Upper lobe of right lung (tissue), 1 donor: ENCODE measurements at places on chromosomes 5 and 9. TPM values are rescaled to one million over a fixed set of nuclear protein-coding genes. Genes with fewer than 3 reads are reported as not detected.
A peak's percentile ranks its signal among the peaks of the same experiment; 100 is the strongest.

- no peak for DNase-seq
Observed at GRCh38 chr5:124901081-124901480, 154.6 kb upstream of the ZNF608 start.

- no peak for DNase-seq
Observed at GRCh38 chr5:95057615-95058014, 227.3 kb downstream of the MCTP1 start.

- DNase-seq = no peak
Observed at GRCh38 chr9:106726070-106726815, 136.7 kb upstream of the ZNF462 start.

DNA sequence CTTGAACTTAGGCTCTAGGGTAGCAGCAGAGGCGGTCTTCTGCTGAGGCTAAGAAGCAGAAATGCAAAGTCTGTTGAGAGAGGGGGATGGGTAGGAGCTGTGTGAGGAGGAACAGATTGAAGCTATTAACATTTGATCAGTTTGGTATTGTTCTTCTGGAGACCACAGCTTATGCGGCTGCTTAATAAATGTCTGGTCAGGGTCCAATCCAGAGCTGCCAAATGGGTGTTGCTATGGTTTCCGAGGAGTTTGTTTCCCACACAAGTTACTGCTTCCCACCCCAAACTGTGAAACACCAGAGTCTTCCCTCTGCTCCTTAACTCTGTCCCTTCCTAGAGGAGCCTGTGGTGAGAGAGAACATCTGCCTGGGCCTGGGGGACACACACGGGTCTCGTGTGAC is 142.2 kb upstream of the KLF4 start:
- no peak for DNase-seq

- no peak for DNase-seq
Observed at GRCh38 chr5:15483351-15484097, 16.5 kb upstream of the FBXL7 start.

DNA sequence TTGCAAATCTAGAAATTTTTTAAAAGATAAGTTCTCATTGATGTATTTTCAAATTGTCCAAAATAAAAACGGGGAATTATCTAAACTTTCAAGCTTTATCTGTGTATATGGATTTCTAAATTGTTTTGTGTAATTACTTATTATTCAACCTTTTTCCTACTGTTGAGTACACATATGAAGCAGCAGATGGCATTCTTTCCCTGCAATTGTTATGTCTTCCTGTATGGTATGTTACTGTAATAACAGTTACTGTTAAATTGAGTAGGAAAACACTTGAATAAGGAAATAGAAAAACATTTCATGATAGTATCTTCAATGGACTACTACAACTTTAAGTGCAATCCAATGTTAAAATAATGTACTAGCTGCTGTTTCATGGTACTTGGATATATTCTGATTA is 124.8 kb downstream of the RANBP17 start:
- DNase-seq = no peak

- no peak for DNase-seq
Observed at GRCh38 chr5:64979531-64979930, 210.8 kb downstream of the CWC27 start.

- DNase-seq = peak; percentile 40
Observed at GRCh38 chr9:126157423-126157822, 169.2 kb upstream of the MVB12B start.

DNA sequence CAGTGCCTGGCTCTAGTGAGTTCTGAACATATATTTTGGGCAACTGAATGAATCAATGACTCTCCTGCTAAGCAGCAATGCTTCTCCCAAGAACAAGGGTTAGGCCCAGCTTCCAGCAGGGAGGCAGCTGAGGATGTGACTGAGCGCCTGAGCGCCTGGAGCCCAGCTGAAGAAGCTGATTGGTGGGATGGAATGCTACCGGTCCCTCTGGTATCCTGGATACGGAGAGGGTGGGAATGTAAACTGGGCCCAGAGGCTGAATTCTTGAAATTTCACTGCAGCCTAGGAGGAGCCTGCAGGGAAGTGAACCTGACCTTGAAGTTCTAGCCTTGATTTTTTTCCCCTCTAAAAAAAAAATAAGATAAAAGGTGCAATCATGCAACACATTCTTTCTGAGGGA is 43.2 kb downstream of the WWC1 start:
- no peak for DNase-seq

DNA sequence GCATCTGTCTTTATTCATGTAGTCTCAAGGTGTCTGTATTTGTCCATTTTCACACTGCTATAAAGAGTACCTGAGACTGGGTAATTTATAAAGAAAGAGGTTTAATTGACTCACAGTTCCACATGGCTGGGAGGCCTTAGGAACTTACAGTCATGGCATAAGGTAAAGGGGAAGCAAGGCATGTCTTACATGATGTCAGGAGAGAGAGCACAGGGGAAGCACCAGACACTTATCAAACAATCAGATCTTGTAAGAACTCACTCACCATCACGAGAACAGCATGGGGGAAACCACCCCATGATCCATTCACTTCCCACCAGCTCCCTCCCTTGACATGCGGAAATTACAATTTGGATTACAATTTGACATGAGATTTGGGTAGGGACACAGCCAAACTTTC is 44.2 kb downstream of the NLN start:
- DNase-seq = no peak

DNA sequence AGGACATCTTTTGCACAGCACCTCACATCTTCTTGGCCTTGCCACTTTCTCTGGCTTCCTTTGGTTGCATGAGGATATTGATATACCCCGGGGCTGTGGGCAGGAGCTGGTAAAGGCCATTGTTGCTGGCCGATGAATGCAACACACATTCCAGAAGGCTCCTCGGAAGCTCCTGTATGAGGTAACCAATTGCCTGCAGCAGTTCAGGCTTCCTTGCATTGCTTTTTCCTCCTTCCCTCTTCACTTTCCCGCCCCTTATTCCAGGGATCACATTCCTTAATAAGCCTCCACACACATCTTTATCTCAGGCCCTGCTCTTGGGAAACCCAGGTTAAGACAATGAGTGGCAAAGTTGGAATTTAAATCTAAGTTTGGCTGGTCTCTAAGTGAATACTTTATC is 505.4 kb upstream of the CLINT1 start:
- DNase-seq = no peak

- DNase-seq = no peak
Observed at GRCh38 chr9:114516913-114517312, 11.6 kb upstream of the WHRN start.

DNA sequence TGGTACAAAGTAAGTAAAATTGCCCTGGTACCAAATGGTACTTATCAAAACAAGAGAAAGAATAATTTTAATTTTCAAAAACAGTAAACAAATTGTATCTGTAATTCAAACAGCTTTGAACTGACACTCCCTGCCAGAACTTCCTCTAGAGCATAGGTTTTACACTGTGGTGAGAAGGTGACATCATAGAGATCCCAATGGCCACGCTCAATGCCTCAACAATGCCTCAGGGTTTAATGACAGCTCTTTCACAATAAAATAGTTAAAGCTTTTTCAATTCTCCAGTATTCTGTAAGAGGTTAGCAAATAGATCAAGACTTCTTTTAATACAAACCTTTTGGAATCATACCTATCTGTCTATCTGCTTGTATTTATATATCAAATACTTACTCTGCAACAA is 437.1 kb downstream of the PRR16 start:
- no peak for DNase-seq

DNA sequence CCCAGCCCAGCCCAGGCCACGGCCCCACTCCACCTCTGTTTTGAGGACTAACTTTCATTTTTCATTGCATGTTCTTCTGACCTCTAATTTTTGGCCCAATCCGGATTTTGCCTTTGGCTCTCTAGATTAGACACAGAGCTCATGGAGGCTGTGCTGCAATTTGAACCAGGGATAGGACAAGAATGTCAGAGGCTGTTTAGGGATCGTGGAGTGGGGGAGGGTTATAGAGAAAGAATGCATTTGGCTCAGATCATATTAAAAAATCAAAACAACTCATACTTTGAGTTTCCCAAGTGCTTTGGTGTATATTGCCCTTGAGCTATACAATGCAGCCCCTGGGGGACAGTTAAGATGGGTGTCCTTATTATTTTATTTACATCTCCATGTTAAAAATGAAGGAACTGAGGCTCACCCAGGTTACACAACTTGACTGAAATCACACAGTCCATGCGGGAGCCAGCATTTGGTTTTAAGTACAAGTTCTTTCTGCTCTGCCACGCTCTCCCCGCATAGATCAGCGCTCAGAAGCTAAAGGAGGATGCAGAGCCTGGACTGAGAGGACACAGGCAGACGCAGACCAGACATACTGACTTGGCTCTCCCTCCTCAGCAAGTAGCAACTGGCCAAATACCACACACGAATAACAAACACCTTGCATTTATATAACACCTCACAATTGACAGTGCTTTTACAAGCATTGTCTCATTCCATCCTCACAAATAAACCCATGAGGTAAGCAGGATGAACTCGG is 126.4 kb upstream of the RAI14 start:
- no peak for DNase-seq

- no peak for DNase-seq
Observed at GRCh38 chr9:26548781-26549290, 343.8 kb downstream of the CAAP1 start.

DNA sequence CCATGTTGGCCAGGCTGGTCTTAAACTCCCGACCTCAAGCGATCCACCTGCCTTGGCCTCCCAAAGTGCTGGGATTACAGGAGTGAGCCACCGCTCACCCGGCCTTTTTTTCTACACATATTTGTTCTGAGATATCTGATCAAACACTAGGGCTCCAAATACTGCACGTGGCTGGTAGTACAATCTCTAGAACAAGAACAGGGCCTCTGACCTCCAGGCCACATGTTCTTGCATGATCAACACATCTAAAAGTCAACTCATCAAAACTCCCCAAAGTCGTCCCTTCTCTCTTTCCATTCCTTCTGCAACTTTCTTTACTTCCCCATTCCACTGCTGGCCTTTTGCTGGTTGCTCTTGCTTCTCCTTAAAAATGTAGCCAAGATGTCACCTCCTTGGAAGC is 113.3 kb upstream of the LHFPL2 start:
- DNase-seq = no peak

TMEM171 gene
- total RNA-seq = 0.43 TPM

SLC6A19 gene
- not detected for total RNA-seq

WWC1 gene
- 94.2 TPM for total RNA-seq

TXNDC8 gene
- total RNA-seq = not detected

CCDC107 gene
- total RNA-seq = 31.1 TPM

CDC26 gene
- 29.5 TPM for total RNA-seq

FAM78A gene
- 14.8 TPM for total RNA-seq

OR1Q1 gene
- not detected for total RNA-seq
